ENCODE measurements at places on chromosomes 4 and X. TPM values are rescaled to one million over a fixed set of nuclear protein-coding genes. Genes with fewer than 3 reads are reported as not detected.

DNA sequence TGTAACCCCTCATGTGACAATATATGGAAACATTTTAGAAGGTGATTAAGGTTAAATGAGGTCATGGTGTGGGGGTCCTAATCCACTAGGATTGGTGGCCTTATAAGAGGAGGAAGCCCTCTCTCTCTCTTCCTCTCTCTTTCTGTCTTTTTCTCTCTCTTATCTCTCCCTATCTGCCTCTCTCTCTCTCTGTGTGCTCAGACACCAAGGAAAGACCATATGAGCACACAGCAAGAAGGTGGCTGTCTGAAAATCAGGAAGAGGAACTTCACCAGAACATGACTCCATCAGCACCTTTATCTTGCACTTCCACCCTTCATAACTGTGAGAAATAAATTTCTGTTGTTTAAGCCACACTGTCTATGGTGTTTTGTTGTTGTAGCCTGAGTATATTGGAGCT is 1472.2 kb downstream of the PCDH7 start:
- no peak for DNase-seq

GRCh38 chrX:50495616-50496015 is 25.0 kb upstream of the DGKK start:
- no peak for DNase-seq

GRCh38 chr4:138869631-138870030 is 145.9 kb upstream of the NOCT start:
- no peak for DNase-seq

The RBM41 gene
- total RNA-seq: 16.7 TPM

All from Caki2 (cell line).